ENCODE measurements at places on chromosomes 6 and 20. TPM values are rescaled to one million over a fixed set of nuclear protein-coding genes. Genes with fewer than 3 reads are reported as not detected.

Gene C20orf204
- polyA plus RNA-seq = 0.75 TPM

- DNase-seq = no peak
Measured at GRCh38 chr20:3430376-3431069, 23.1 kb upstream of the DNAAF9 start.

- DNase-seq = no peak
Measured at GRCh38 chr6:9511157-9511556, 903.7 kb downstream of the TFAP2A start.

DNA sequence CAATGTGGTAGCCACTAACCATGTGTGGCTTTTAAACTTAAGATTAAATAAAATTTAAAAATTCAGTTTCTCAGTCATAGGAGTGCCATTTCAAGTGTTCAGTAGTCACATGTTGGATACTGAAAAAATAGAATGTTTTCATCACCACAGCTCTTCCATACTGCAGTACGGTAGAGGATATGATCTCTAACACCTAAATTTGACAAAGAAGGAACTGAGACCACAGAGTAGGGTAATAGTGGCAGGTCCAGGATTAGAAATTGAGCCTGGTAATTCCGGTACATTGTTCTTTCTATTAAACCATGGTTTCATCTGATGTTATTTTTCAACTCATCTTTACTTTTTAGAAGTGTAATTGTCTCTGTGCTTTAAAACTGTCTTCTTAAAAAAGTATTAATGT is 104.0 kb downstream of the CD2AP start:
- DNase-seq = no peak

DNA sequence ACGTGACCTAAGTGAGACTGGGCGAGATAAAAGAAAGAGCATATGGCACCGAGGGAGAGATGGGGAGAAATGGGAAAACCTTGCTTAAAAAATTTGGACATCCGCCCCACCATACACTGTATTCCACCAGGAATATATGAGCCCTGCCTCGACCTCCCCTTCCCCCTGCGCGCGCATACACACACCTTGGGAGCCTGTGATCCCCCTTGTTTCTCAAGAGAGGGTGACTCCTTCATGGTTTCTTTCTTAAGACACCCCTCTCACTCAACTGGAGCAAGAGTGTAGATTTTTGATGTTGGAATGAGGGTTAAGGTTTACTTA is 480 bp downstream of the ABCF1 start:
- no peak for DNase-seq

- no peak for DNase-seq
Measured at GRCh38 chr20:62120990-62121775, 1.1 kb upstream of the LSM14B start.

DNA sequence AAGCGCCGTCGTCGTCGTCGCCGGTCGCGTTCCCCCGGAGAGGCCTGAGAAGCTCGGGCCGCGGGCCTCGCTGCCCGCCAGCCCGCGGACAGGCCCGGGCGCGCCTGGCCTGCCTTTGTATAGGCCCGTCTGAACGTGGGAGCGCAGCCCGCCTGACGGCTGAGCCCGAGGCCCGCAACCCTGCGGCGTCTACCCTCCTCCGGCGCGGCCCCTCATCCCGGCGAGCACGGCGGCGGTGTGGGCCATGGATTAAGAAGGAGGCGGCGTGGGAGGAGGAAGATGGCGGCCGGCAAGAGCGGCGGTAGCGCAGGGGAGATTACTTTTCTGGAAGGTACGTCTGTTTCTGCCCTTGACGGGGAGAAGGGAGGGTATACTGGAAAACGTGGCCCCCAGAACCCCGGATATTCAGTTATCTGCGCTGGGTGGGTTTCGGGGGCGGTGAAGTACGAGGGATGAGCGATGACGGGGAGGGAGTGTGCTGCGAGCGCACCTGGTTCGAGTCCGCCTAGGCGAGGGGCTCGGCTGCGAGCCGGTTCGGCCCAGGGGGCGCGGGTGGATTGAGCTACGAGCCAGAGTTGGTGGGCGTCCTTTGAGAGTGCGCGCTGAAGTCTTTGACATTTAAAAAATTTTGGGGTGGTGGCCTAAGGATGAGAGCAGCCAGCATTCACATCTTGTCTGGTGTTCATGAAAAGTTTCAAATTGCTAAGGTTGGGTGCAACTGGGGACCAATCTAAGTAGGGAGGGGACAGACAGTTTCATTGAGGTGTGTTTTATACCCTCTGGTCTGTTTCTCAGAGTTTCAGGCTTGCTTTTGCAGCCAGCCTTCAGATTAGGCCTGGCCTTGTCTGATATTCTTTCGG is 796 bp downstream of the SENP6 start:
- DNase-seq = peak; percentile 86

Gene TBXT
- polyA plus RNA-seq = not detected

DNA sequence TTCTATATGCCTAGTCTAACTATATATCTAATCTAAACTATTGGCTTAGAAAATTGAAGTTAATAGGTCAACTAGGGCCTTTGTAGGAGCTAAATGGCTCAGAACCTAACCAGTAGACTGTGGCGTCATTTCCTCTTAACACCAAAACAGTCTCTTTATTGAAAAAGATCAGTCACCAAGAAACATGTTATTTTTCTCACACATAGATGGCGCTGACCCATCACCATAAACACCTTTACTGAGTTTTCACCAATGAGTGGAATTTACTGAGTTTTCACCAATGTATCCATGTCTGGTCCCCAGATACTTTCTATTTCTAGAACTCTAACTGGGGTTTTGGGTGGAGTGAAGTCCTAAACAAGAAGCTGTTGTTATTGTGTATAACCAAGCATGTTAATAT is 636.0 kb downstream of the BCKDHB start:
- peak; percentile 12 for DNase-seq

Gene BPIFA1
- not detected for polyA plus RNA-seq

Gene GSTA2
- polyA plus RNA-seq = 133 TPM

DNA sequence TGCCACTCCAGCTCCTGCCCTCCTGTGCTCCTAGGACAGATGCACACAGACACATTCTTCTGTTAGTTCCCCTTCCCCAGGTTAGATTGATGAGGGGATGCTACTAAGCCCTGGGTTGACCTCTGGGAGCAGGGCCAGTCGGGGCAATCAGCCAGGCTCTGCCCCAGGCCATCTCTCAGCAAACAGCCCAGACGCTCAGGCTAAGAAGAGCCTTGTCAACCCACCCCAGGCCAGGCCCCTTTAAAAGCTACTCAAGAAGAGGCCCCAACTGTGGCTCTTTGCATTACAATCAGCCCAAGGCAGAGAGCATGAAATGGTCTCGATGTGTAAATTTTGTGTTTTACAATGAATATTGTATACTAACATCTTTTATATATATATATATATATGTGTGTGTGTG is 107.4 kb downstream of the TFAP2A start:
- no peak for DNase-seq
